ENCODE measurements at places on chromosomes 12 and 14. TPM values are rescaled to one million over a fixed set of nuclear protein-coding genes. Genes with fewer than 3 reads are reported as not detected.

MGP gene
- 5.5 TPM for total RNA-seq

DNA sequence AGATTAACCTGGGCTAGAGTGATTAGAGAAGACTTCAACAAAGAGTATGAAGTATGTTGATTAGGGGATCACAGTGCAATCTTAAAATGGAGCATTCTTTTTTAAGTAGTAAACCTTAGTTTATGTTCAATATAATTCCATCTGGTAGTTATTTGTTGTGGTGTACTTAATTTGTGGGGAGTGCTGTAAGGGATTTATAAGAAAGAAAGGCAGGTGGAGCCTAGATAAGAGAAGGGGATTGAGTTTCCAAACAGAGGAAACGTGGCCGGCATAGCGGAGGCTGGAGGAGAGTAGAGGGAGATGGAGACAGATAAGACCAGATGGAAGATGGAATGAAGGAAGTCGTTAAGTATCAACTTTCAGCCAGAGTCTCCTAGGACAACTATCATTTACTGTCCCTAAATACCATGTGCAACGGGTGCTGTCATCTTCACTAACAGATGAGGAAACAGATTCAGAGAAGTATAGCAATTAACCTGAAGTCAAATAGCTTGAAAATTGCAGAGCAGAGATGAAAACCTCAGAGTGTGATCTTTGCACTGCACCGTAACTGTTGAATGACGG lies 38.1 kb downstream of the GOLGA5 start:
- no peak for DNase-seq

GRCh38 chr12:49223590-49224369 lies 34.9 kb upstream of the TUBA1A start:
- no peak for DNase-seq

GRCh38 chr14:69464379-69464778 lies 20.1 kb upstream of the PLEKHD1 start:
- no peak for DNase-seq

GRCh38 chr14:23910101-23910875 lies 43.3 kb upstream of the DHRS4 start:
- DNase-seq = no peak

All from left lobe of liver (tissue), 2 donors.